WTC11 (cell line): ENCODE measurements at places on chromosomes 5 and 9.
A peak's percentile ranks its signal among the peaks of the same experiment; 100 is the strongest.

DNA sequence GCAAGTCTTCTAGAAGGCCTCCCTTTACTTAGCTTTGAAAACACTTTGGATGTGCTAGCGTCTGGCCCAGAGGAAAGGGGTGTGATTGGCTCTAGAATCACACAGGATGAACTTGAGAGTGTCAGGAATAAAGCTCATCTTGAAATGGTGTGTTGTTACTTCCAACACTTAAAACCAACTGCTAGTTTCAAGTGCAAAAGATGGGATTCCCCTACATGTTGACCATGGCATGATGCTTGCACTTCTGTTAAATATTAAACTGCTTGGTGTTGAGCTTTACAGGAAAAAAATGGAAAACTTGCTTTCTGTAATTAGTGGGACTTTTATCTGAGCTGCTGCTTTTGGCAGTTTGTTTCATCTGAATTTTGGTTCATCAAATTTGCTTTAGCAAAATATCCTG, 261.1 kb downstream of the MED10 start:
- DNase-seq = no peak

DNA sequence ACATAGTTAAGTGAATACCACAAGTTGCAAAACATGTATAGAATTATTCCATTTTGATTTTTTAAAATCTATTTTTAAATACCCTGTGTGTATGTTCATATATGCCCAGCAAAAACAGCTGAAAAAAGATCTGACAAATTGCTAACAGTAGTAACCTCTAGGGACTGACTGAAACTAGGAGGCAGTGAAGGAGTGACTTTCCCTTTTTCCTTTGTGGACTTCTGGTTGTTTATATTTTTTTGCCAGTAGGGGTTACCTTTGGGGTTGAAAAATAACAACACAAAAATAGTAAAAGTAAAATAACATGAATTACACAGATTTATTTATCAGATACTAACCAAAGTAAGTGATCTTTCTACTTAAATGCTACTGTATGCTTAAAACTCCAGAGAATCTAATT, 2.9 kb downstream of the MEGF9 start:
- DNase-seq = no peak

DNA sequence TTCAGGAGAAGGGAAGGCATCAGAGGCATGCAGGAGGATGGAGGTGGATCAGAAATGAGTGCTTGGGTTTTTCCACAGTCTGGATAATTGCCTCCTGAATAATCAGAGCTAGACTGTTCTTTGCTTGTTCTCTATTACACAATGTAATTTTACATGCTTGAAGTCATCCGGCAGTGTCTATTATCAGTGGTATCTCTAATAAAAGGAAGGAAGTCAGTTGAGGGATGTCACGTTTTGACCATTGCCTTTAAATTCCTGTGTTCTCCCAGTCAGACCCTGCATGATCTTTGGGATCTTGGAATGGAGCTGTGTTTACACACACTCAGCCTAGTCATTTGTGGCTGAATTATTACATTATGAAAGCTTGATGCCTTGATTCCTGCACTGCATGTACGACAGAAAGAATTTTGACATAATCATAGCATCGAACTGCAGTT, 91.0 kb downstream of the PDE8B start:
- no peak for DNase-seq

- no peak for DNase-seq
Observed at GRCh38 chr9:118215549-118215948, 511.3 kb downstream of the TLR4 start.

DNA sequence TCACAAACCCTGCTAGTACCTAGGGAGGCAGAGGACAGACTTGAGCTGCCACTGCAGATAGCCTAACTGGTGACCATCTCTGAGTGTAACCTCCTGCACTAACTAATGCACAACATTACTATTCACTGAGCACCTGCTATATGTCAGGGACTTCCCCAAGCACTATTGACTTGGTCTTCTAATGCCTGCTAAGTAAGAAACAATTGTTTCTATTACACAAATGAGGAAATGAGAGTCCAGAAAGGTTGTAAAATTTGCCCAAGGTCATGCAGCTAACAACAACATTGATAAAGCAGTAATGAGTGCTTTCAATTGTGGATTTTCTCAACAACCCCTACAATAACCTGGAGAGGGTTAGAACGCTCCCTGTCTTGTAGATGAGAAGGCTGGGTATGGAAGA, 183.7 kb downstream of the ZNF462 start:
- DNase-seq = no peak

- no peak for DNase-seq
Observed at GRCh38 chr9:120386390-120387131, 193.4 kb downstream of the CDK5RAP2 start.

GRCh38 chr5:59036274-59036961, 453.5 kb downstream of the RAB3C start:
- no peak for DNase-seq

DNA sequence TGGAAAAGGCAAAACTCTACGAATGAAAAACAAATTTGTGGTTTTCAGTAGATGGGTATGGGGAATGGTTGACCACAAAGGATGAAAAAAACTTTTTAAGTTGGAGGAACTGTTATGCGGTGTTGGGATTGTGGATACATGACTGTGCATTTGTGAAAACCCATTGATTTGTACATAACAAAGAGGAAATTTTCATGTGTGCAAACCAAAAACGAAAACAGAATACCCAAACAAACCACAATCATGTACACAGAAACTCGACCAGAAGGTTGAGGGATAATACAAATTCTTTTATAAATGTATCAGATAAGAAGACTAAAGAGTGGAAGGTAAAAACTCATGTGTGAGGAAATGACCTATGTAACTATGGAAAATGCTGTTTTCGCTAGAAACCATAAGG, 1012.4 kb downstream of the CDH18 start:
- no peak for DNase-seq

DNA sequence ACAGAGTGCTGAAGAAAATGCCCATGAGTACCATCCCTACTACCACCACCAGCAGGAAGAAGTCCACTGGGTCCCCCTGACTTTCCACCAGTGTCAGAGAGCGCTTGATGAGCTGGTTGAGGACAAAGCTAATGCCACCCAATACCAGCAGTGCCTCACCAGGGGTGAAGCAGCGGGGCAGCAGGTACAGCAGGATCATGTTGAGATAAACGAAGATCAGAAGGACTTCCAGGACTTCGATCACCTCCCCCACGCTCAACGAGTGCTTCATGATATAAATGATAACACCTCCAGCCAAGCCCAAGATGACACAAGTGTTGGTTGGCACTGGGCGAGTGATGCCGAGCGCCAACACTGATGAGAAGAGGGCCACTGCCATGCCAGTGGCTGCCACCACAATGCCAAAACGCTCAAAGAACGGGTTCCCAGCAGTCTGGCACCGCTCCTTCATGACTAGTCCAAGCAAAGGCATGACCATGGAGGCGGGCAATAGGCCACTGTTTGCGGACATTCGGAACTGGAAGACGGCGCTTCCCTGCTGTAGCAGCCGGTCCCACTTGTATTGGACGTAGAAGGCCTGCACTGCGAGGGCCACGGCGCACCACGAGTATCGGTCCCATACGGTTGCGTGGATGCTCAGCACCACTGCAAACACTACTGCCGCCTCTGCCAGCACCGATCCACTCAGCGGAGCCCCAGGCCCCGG, 679 bp downstream of the DOLK start:
- DNase-seq = peak; percentile 24

- peak; percentile 6 for DNase-seq
Observed at GRCh38 chr9:134626571-134627416, 14.8 kb upstream of the COL5A1 start.

- DNase-seq = no peak
Observed at GRCh38 chr9:126906091-126906490, 8.5 kb upstream of the RALGPS1 start.

DNA sequence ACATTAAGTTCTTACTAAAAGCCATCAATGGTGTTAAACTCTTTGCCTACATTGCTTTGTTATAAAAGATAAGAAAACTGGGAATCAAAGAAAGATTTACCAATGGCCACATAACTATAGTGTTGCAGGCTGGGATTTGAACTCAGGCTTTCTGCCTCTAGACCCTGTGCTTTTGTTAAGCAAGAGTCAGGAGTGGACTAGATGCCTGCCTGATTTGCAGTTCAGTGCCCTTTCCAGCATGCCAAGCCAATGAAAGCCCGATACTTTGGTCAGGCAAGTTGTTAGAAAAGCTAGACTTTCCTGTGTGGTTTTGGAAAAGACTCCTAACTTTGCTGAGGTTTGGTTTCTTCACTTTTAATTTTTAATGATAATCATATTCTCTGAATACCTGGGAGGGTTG, 21.4 kb upstream of the AGXT2 start:
- no peak for DNase-seq

DNA sequence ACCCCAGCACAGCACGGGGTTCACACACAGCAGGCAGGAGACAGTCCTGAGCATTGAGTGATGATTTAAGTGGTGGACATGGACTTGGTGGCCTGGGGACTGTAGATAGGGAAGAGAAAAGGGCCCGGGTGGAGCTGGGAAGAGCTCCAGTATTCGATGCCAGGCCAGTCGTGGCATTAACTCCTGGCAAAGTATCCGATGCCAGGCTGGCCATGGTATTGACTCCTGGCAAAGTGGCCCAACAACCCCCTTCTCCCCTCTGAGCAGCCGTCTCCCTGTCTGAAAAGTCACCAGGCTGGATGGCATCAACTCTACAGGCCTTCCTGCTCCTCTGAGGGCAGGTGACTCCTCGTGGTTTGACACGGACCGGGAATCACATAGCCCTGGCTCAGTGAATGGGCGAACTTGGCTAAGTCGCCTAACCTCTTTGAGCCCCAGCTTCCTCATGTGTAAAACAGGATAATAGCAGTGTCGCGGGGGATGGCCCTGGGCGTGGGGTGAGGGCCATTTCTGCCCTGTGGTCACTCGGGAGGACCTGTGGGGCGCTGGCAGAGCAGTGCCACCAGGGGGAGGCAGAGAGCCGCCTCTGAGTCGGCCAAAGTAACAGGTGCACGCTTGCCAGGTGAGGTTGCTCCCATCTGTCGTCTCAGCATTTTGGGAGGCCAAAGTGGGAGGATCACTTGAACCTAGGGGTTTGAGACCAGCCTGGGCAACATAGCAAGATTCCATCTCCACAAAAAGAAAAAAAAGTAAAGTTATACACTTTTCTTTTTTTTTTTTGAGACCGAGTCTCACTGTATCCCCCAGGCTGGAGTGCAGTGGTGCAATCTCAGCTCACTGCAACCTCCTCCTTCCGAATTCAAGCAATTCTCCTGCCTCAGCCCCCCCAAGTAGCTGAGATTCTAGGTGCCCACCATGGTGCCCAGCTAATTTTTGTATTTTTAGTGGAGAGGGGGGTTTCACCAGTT, 5.7 kb upstream of the SEC16A start:
- DNase-seq = peak; percentile 89

DNA sequence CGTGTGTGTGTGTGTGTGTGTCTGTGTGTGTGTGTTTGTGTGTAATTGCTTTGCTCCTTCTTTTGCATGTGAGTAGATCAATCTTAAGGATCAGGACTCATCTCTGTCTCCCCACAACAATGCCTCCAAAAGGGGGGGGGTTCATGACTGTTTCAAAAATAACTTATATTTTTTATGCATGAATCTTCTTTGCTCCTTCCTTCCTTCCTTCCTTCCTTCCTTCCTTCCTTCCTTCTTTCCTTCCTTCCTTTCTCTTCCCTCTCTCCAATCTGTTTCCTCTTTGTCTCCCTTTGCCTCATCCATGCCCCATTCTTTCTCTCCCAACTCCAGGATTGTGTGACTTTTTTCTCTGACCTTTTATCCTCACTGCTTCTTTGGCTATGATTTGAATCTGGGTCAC, 126.4 kb upstream of the OSMR start:
- DNase-seq = no peak

DNA sequence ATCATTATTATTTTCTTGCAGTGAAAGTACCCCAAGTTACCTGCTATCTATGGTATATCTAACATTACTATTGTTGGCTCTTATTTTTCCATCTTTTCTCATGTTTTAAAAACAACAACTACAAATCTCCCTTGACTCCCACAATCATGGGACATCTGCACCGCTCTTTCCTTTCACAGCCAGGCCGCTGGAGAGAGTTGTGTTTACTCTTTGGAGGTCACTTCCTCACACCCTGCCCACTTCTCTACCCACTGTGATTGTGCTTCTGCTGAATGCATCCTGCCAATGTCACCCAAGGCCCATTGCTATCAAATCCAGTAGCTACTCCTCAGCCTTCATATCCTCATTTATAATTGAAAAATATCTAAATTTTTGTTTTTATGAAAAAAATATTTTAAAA, 29.7 kb downstream of the SLC28A3 start:
- DNase-seq = no peak

- no peak for DNase-seq
Observed at GRCh38 chr5:93600409-93601070, 17.5 kb downstream of the NR2F1 start.

GRCh38 chr5:166899343-166899742, 1392.1 kb upstream of the WWC1 start:
- DNase-seq = no peak

- DNase-seq = peak; percentile 61
Observed at GRCh38 chr9:27528886-27529315, 713 bp downstream of the MOB3B start.

DNA sequence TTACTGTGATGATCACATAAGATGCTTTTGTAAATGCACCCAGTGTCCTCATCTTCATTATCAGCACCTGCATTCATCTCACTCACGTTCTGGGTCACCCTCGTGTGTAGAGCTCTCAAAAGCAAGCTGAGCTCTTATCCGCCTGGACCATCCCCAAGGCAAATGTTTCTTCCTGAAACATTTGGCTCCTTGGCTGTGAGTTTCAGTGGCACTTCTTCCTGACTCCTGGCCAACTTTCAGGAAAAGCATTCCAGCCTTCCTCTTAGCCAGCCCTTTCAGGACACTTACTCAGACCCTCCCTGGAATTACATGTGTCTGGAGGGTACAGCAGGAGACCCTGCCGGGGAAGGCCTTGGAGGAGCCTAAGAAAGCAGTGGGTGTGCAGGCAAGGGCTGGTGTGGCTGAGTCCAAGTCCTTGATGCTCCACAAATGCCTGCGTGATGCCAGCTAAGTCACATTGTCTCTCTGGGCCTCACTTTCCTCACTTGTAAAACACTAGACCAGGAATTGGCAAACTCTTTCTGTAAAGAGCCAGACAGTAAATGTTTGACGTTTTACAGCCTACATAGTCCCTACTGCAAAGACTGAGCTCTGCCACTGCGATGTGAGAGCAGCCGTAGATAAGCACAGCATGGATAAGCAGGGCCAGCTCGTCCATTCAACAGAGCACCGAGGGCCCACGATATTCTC, 72.1 kb downstream of the PDE6A start:
- DNase-seq = no peak
